NCI-H1048 (cell line): ENCODE measurements at places on chromosomes 2 and 18.

DNA sequence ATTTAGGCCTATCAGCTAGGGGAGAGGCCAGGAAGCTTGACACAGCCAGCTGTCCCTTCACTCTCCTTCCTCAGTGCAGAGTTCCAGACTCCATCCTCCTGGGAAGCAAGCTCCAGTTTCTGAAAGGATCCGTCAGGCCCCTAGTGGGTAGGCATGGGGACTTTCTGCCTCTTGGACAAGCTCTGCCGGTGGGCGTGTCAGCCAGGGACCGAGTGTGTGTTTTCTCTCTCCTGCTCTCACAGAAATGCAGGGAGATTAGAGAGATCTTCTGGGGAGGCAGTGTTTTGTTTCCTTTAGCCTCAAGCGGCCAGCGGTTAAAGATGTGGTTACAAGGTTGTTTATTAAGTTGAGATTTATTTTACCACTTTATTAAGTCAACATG, 29.9 kb upstream of the OTOS start:
- DNase-seq, result no peak

- DNase-seq, result no peak
These were observed 56.3 kb downstream of the KCNS3 start for GRCh38 chr2:17934721-17935120.

DNA sequence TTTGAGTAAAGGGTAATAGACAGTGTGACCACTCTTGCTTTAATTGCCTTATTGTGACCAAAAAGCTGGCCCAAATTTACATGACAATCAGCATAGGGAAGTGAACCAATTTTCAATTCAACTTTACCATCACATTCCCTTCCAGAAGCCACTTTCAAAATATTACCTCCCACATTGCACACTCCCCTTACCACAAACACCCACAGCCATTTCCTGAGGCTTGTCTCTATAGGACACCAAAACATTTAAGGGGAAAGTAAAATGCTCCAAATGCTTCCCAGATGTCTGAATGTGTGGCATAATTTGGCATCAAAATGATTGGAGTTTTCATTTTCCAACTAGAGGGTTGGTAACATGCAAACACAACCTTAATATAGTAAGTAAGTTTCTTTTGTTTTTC, 616.1 kb downstream of the SLC4A3 start:
- DNase-seq, result no peak

DNA sequence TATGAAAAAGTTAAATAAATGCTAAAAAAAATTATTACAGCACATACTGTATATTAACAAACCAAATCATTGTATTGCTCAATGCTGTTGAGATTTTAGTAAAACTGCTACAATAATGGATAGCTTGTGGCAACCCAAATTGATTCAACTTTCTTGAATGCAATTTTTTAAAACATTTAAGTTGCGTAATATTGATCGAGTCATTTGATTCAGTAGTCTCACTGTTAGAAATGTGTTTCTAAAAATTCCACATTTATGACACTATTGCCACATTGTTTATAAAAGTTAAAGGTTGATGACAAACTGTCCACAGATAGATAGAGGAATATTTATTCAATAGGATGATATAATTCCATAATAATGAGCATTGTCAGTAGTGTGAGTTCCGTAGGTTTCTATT, 640.7 kb upstream of the CRIM1 start:
- no peak for DNase-seq

DNA sequence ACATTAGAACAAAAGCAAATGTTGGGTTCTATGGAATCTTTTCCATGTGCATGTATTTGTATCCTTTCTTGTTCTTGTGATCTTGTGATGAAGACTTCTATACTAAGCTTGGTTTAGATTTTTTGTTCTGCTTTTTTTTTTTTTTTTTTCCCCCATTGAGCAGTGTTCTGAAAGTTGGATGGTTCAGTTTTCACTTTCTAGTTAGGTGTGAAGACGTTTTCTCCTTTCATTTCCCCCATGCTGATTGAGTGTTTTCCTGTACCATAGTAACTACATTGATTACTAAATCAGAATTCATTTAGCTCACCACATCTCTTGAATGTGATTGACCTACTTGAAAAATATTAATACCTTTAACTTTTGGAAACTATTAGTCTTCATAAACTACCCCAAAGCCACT, 34.1 kb downstream of the NOP58 start:
- no peak for DNase-seq
